ENCODE measurements at places on chromosomes 1 and 21.

- DNase-seq = no peak
Observed at GRCh38 chr21:26849428-26850115, 4.4 kb upstream of the ADAMTS1 start.

DNA sequence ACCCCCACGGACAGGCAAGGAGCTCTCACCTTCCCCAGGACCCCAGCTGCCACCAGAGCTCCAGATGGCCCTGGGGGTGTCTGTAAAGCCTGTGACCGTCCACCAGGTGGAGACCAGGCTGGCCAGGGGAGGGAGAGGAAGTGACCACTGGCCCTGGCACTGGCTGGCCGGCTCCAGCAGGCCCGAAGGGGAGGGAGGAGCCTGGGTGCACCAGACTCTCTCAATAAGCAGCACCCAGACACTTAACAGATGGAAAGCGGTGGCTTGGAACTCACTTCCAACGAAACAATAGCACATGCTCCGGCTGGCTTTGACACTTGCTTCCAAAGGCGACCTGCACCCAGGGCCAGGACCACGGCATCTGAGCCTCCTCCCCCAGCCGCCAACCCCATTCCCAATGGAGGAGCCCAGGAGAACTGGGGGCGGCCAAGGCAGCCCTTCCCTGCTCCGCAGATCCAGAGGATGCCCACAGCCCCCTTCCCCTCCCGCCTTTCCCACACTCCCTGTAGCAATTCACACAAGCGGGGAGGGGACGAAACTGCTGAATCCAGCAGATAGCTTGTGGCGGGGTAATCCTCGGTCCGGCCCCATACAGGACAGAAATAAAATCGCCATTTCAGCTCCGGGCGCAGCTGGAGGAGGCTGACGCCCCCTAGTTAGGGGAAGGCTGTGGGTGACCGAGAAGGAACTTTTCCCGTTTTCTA, 742 bp upstream of the PDE9A start:
- DNase-seq = no peak

DNA sequence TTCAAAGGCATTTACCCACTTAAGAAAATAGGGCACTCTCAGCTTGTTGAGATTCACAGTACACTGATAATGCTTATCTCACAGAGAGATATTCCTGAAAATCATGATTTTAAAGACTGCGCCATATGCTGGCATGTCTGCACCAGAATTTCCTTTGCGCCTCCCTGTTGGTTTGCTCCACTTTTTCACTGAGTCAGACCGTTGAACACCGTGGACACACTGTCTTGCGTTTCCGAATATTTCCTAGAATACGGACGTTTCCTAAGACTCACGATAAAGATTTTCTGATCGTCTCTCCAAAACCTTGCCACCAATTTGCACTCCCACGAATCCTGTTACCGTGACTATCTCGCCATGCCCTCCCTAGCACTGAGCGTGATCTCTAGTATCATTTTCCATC, 497 bp upstream of the C1orf115 start:
- no peak for DNase-seq

- no peak for DNase-seq
Observed at GRCh38 chr1:171983584-171983983, 142.3 kb downstream of the DNM3 start.

DNA sequence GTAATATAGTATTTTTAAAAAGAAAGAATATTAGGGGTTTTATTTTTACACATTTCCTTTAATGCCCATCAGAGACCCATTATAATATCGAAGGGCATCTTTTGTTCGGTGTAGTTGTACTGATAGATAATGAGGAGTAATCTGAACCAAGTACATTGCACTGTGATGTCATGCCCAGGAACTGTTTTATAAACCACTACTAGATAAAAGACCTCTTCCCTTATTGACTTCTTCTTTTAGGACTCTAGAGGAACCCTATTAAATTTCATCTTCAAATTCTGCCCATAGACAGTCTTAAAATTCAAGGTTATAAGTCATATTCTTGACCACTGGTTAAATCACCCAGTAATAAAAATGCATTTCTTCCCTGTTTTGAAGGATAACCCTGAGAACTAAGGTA, 206.5 kb downstream of the NRIP1 start:
- DNase-seq = no peak

GRCh38 chr1:8023995-8024313, 2.2 kb downstream of the ERRFI1 start:
- DNase-seq = no peak

GRCh38 chr1:80639777-80640533, 1160.8 kb upstream of the ADGRL2 start:
- no peak for DNase-seq

DNA sequence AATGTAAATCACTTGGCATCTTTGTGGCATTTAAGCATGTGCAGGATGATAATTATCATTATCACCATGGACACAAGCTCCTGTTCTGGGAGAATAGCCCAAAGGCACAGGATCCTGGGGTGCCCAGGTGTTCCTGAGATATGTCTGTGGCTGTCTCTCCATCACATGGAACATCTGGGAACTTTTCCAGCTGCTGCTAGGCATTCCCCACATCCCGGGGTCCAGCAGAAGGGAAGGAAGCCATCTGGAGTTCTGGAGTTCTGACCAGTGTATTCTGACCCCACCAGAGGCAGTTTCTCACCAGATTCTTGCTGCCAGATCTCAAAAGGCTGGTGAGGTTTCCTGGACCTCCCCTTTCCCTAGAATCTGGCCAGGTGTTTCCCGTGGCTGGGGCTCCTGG, 259.7 kb upstream of the VAMP3 start:
- no peak for DNase-seq

DNA sequence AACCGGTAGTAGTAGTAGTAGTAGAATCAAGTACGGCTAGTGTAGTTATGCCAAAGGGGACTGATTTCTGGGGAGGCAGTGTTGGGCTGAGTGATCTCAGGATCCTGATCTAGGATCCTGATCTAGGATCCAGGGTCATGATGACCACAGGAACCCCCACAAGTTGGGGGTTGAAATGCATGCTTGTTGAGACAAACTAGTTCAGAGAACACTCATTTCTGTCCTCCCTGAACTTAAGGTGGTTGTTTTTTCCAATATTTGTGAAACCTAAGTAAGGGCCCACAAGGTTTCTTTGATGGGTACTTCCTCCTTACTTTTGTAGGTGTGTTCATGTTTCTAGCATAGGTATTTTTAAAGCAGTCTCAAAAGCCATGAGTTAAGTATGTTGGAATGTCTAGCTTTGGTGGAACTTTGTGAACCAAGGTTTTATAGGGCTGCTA, 33.9 kb upstream of the PDC start:
- no peak for DNase-seq

GRCh38 chr1:195960580-195960979, 647.7 kb downstream of the KCNT2 start:
- no peak for DNase-seq

- no peak for DNase-seq
Observed at GRCh38 chr1:213327017-213327667, 276.1 kb downstream of the RPS6KC1 start.

DNA sequence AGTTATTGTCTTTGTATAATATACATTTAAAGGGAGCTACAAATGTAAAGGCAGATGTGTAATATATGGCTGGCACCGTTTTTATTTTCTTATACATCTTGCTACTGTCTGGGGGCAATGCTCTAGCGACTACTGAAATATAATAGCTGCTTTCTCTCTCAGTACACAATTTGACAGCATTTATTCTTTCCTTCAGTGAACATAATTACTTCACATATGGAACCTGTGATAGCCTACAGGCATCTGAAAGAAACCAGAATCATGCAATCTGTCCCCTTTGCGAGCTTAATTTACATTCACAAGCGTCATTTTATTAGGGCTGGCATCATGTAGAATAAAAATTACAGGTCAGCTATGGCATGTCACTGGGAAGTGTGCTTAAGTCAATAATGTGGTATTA, 557.5 kb upstream of the PTBP2 start:
- no peak for DNase-seq

GRCh38 chr1:38173848-38174247, 127.3 kb upstream of the POU3F1 start:
- DNase-seq = no peak

DNA sequence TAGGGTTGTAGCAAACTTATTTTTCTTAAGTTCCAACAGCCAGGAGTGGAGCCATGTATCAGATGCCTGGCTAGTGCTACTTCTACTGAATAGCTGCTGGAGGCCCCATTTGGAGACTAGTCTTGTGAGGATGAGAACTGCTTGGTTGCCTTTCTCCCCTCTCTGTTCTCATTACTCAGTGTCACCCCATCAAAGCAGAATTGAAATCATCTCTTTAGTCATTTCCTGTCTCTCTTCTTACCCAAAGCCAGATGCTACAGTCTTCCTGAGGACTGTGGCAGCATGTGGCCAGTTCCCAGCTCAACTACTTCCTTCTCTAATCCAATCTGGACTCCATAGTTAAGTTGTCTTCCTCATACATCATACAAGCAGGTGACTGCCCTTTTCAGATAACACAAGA, 197.5 kb downstream of the BRINP2 start:
- no peak for DNase-seq

- DNase-seq = no peak
Observed at GRCh38 chr1:64692911-64693310, 52.0 kb upstream of the RAVER2 start.

DNA sequence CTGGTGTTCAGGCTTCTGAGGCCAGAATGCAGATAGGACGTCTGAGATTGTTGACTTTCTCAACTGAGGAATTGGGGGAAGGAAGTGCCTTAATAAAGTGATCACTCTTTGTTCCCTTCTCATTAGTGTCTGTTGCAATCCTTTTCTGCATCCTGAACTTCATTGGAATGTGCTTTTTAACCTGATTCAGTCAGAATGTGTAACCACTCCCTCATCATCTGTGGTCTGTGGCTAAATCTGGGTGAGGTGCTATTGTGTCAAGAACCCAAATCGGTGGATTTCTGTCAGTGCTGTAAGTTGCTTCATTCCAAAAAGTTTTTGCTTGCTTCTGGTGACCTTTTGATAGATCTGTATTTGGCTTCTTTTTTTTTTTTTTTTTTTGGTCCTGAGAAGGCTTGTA, 38.2 kb downstream of the ARID1A start:
- DNase-seq = no peak

GRCh38 chr1:21490774-21491487, 18.3 kb upstream of the ALPL start:
- DNase-seq = no peak

DNA sequence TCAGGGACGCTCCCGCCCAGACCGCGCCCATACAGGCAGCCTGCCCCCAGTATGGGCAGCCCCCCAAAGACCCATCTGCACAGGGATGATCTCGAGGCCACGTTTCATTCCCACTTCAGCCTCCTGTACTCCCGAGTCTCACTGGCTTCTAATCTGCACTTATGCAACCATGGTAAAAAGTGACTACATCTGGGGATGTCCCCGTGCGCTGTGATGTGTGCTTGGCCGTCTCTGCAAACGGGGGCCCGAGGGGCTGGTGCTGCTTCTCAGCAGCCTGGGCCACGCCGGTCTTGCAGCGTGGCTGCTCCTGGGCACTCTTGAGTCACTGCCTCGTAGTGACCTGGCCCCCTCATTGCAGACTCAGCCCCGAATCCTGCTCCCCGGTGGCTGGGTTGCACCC, 17.4 kb upstream of the PLCH2 start:
- no peak for DNase-seq

DNA sequence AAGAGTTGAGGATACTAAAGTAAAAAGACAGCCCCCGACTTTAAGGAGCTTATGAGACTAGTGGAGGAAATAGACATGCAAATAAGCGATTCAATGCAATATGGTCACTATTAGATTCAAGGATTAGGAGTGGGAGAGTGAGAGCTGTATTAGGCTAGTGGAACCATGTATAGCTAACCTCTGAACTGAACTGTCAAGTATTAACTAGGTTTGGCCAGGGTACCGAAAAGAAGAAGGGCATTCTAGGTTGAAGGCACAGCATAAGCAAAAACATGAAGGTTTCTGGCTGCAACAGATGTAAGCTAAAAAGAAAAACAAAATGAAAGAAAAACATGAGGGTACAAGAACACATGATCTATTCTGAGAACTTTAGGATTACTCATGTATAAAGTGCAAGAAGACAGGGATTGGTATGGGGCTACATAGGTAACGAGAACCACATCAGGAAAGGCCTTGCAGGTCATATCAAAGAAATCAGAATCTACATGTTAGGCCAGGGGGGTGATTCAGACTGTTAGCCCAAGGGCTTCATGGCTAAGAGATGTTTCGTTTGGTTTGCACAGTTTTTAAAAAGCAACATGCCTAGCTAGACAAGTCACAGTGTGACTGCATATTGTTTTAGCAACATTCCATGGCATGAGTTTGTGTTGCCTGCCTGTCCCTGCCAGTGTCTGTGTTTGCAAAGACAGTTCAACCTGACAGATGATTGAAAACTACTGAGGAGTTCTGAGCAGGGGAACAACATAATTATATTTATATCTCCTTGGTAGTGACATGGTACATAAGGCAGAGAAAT, 54.4 kb upstream of the HAO2 start:
- DNase-seq = no peak

GRCh38 chr1:11070876-11071275, 11.1 kb upstream of the SRM start:
- DNase-seq = no peak

DNA sequence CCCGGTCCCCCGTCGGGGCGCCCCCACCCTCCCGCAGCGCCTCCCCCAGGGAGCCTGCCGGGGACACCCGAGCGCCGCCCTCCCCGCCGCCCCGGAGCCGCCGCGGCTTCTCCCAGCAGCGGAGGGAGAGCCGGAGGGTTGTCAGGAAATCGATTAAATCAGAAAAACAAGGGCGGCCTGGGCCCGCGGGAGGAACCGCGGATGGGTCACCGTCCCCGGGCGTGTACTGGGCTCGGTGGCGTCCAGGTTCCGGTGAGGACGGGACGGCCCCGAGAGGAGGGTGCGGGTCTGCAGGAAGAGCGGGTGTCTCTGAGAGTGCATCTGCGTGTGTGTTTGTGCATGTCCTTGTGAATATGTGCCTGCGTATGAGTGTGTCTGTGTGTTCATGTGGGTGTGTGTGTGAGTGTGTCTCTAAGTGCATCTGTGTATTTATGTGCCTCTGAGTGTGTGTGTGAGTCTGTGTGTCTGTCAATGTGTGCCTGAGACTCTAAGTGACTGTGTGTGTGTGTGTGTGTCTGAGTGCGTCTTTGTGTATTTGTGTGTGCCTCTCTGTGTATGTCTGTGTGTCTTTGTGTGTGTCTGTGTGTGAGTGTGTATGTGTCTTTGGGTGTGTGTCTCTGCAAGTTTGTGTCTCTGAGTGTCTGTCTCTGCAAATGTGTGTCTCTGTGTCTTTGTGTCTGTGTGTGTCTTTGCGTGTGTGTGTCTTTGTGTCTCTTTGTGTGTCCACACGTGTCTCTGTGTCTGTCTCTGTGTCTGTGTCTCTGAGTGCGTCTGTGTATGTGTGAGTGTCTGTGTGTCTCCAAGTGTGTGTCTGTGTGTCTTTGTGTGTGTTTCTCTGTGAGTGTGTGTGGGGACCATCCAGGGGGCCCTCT, 1.1 kb downstream of the SPSB1 start:
- DNase-seq = no peak

GRCh38 chr21:16020878-16021277, 291.1 kb downstream of the USP25 start:
- DNase-seq = no peak

DNA sequence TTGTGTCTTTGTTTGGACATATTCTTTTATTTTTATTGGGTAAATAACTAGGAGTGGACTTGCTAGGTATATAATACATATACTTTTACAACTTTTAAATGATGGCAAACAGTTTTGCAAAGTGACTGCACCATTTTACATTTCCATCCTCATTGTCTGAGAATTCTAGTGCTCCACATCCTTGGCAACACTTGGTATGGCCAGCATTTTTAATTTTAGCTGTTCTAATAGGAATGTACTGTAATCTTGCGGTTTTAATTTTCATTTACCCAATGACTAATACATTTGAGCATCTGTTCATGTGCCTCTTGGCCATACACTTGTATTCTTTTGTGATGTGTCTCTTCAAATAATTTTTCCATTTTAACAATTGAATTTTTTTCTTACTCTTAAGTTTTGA, 37.0 kb upstream of the ATP6V1G3 start:
- DNase-seq = no peak
